ENCODE measurements at places on chromosomes 2 and 18.
A peak's percentile ranks its signal among the peaks of the same experiment; 100 is the strongest.

- DNase-seq, result no peak
Observed at GRCh38 chr2:232488721-232489300, 1.2 kb upstream of the ECEL1 start.

DNA sequence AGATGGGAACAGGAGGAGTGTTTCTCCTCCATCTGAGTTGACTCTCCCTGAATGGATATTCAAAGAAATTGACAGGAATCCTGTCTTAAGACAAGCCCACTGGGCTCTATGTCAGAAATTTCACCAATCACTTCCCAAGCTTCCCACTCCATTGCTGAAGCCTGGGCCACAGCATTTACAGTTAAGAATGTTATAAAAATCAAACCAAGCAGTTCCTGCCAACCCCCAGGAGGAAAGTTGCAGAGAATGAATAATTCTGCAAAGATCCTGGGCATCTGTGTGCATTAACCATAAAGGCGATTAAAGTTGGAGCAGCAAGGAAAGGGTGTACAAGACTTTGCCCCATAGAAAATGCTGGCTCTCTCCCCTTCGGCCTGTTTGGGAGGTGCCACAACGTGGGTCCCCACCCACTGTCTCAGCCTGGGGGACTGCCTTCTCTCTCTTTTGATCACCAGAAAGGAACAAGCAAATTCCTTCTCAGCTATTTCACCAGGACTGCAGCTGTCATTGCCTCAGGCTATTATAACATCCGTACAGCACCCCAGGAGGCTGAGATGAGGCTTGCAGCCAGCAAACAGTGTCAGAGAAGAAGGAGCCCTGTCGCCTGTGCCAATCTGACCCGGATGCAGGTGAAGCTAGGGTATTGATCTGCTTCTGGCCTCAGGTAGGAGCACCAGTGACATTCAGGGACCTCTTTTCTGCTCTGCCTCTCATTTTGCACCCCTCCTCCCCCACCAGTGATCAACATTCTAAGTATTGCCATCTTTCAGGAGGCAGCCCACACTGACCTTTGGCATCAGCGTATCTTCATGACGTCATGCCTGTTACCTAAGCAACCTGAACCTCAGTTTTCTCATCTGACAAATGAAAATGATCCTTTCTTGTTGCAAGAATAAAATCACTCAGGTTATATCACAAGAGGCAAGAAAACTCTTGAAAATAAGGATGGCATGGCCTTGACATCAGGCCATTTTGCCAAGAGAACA lies 219.0 kb downstream of the SH3BP4 start:
- no peak for DNase-seq

DNA sequence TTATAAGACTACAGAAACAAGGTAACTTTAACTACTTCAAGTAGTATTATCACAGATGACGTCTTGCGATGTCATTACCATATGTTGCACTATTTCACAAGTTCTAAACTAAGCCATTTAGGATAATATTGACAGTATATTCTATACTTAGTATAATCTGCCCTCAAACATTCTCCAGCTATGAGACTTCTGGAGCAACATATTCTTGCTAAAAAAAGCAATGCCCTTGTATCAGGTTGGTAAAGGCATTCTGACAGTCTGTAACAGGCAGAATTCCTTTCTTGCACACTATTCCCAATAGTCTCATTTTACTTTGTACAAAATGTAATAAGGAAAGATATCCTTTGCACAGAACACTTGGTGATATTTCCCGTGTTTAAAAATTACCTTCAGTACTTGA lies 694.8 kb upstream of the PKDCC start:
- DNase-seq, result no peak

GRCh38 chr2:157447741-157448140 lies 3.9 kb upstream of the CYTIP start:
- DNase-seq, result no peak

GRCh38 chr18:74806700-74807416 lies 209.2 kb downstream of the ZNF407 start:
- peak; percentile 7 for DNase-seq

DNA sequence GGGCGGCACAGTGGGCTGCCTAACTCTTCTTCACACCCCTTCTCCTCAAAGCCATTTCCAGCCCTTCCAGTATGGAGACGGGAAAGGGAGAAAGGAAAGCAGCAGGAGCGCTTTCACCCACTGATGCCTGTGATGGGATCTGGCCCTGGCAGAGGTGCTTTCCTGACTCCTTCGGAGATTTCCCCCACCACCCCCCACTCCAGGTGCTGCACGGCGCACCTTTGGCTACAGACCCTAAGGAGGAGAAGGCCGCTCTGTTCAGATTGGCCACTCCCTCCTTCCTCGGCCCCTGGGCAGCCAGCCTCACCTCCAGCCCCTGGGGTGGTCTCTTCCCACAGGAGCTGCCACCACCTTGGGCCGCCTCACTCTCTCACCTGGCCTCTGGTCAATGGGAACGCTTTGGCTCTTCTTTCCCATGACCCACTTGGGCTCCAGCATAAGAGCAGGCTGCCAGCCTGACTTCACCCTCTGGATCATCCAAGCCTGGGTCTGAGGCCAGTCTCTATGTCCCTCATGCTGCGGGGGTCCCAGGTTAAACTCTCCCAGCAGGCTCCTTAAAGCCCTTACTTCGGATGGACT lies 18.4 kb upstream of the MAL start:
- DNase-seq, result no peak

GRCh38 chr18:59155153-59155552 lies 15.5 kb downstream of the SEC11C start:
- DNase-seq, result no peak

DNA sequence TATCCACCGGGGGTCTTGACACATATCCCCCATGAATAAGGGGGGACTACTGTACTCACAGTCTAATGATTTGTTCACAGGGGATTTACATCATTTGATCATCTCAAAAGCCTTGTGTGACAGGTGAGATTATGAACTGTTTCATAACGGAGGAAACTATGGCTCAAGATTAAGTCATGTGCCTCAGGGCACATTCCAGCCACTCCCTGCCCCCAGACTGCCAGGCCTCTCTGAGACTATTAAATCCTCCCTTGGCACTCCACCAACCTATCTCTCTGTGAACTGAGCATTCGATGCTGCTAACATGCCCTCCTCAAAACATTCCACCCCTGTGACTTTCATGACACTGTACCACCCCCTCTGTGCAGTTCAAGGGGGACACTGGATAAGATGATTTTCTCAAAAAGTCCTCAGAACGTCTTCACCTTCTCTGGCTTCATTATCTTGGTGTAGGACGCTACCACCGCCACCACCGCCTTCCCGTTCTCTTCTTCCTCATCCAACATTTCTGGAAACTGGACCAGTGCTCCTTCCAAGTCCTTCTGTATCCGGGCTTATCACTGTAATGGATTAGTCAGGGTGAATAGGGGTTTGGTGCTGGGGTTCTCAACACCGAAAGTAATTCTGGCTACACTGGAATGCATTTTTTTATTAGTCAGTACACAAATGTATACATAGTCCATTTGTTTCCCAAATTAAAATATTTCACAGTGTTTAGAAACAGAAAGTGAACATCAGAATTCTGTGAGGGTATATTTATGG lies 169.6 kb downstream of the KCNS3 start:
- DNase-seq, result no peak

DNA sequence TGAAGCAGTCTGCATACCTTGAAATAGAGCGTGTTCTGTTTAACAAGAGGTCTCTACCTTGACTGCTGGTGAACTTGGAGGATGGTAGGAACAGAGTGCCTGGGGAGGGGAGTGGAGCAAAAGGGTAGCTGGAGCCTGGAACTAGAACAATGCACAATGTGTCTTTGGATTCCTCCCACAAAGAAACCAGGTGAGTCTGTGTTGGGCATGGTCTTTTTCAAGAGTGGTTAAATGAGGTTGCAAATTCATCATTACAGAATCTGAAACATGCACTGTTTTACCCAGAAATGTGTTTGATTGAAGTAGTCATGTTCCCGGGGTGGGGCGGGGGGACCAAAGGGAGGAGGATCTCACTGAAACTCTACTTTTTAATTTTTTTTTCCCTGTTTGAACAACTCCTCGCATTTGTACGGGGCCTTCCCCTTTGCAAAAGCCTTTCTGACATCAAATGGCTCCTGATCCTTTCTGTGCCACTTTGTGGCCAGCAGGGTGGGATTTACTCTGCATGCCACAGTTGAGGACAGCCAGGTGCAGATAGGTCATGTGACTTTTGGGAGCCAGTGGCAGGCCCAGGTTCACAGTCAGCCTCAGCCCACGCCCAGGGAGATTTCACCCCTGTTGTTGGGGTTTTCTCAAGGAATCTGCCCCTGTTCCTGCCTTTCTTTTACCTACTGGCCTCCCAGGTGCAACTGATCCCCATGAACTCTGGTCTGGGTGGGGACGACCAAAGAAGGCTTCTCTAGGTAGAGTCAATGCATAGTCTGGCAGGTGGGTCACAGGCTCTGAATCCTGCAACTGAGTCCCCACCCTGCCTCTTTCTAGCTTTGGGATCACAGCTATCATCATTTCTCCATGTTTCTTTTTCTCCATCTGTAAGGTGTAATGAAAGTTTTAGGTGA lies 28.2 kb downstream of the MYCN start:
- no peak for DNase-seq

DNA sequence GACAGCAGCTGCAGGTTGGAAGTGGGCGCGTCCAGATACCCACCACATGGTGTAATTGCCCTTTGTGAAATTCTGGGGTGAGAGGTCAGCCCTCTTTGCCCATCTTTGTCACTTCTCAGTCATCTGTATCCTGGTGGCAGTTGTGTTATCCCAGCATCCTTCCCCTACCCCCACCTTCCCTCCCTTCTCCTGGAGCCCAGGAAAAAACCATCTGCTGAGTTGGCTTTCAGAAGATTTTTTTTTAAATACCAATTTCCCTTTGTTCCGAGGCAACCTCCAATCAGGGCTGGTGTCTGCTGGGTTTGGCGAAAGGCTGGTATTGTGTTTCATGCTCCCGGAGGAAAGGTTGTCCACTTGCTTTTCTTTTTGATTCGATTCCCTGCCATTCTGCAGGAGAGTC lies 35.2 kb downstream of the SETBP1 start:
- no peak for DNase-seq

DNA sequence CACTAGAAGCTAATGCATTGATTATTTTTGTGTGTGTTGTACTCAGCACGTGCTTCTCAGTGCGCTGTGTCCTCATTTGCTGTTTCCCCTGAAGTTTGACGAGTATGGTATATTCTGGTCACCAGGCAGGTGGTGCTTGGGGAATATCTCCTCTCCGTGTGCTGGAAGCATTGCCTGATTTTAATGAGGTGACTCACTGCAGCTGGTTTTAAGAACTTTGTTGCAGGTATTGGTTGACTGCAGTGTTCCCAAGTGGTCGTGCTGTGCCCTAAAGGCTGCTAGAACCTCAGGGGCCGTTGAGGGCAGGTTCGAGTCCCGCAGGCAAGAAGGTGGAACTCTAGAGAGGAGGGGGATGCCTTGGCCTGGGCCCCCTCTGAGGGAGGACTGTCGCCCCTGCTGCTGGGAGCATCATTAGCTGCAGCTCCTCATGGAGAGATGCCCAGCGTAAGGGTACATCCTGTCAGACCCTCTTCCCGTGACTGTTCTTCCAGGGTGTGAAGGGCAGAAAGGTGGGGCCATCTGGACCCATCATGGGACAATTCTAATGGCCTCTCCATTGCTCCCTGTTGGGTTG lies 82.6 kb downstream of the AGAP1 start:
- DNase-seq, result no peak

All from HepG2 (cell line).